Mammary epithelial cell (primary cell): ENCODE measurements at places on chromosomes 2 and 18. TPM values are rescaled to one million over a fixed set of nuclear protein-coding genes. Genes with fewer than 3 reads are reported as not detected.

Gene ANO7
- 0.50 TPM for total RNA-seq

Gene XDH
- 23.3 TPM for total RNA-seq

Gene CEP68
- total RNA-seq: 8.4 and 9.3 TPM in 2 replicates

Gene IL1RL1
- 5.5 and 23.6 TPM in 2 replicates for total RNA-seq

Gene MERTK
- 0.19 and 0.48 TPM in 2 replicates for total RNA-seq

Gene KCNK3
- total RNA-seq: 0.07 and 0.08 TPM in 2 replicates

Gene SRD5A2
- under 0.01 TPM for total RNA-seq

Gene MEP1B
- under 0.01 TPM for total RNA-seq

Gene HTR2B
- total RNA-seq: 0.17 TPM

Gene LIPG
- total RNA-seq: 72.5 and 78.8 TPM in 2 replicates

Gene ALPI
- total RNA-seq: not detected

Gene TRIM43
- total RNA-seq: not detected
